T-helper 1 cell (primary cell): ENCODE measurements at places on chromosomes 13 and 19.
A peak's percentile ranks its signal among the peaks of the same experiment; 100 is the strongest.

GRCh38 chr13:61258185-61258584 lies 157.5 kb downstream of the PCDH20 start:
- no peak for DNase-seq

GRCh38 chr19:29566496-29567054 lies 39.5 kb upstream of the POP4 start:
- no peak for DNase-seq

GRCh38 chr13:75612354-75612753 lies 23.8 kb upstream of the LMO7 start:
- DNase-seq, result no peak

GRCh38 chr19:47111682-47112165 lies 1.9 kb downstream of the ZC3H4 start:
- DNase-seq, result no peak

- no peak for DNase-seq
Measured at GRCh38 chr13:110912651-110913051, 2.2 kb downstream of the ANKRD10 start.

- no peak for DNase-seq
Measured at GRCh38 chr19:28961772-28962500, 251.0 kb downstream of the UQCRFS1 start.

GRCh38 chr13:62092536-62092935 lies 676.9 kb upstream of the PCDH20 start:
- no peak for DNase-seq

GRCh38 chr19:12899891-12900518 lies 9.0 kb downstream of the GCDH start:
- DNase-seq, result peak; percentile 17

DNA sequence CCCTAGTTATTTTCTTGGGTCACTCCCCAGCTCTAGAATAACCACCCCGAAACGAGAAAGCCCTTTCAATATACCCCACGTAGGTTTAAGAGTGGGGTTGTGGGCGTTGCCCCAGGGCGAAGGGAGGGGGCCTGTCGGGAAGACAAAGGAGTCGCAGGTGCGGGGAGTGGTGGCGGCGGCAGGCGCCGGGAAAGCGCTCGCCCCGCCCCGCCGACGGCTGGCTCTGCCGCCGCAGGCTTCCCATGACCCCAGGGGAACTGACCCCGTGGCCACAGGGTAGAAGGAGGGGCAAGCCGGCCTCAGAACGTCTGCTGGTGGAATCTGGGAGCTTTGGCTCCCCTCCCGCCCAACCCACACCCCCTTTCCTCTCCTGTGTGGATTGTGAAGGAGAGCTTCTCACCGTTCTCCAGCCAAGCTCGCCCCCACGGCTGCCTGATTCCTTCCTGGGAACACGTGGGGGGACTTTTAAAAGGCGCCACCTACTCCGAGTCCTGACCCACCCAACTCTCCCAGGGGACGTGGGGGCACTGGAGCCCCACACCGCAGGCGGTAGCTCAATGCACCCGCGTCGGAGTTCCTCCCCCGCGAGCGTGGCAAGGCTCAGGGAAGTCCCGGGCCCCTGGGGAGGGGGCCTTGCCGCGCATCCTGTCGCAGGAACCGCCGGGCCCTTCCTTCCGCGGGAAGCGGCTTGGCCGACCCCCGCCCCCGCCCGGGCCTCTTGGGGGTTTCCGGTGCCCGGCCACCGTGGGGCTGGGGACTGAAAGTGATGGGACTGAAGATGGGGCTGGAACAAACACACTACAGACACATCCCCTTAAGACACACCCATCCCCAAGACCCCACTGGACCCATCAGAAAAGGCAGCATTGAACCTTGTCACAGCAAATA lies 5.5 kb downstream of the IER2 start:
- DNase-seq, result peak; percentile 89

- no peak for DNase-seq
Measured at GRCh38 chr19:3274942-3275582, 50.6 kb downstream of the CELF5 start.

DNA sequence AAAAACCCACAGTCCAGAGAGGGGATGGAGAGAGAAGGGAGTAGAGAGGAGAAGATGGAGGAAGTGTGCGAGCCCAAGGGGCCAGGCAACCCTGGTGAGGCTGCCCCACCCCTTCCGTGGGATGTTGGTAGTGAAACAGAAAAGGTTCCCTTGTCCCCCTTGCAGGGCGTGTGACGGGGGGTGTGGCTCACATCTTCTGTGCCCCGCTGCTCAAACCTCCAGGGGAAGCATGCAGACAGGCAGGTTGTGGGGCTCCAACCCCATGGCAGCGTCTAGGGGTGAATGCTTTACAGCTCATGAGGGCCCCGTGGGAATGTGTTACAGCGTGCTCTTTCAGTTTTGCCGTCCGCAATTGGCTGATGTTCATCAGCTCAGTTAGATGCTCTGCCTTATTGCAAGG lies 14.7 kb upstream of the EVI5L start:
- DNase-seq, result peak; percentile 57

DNA sequence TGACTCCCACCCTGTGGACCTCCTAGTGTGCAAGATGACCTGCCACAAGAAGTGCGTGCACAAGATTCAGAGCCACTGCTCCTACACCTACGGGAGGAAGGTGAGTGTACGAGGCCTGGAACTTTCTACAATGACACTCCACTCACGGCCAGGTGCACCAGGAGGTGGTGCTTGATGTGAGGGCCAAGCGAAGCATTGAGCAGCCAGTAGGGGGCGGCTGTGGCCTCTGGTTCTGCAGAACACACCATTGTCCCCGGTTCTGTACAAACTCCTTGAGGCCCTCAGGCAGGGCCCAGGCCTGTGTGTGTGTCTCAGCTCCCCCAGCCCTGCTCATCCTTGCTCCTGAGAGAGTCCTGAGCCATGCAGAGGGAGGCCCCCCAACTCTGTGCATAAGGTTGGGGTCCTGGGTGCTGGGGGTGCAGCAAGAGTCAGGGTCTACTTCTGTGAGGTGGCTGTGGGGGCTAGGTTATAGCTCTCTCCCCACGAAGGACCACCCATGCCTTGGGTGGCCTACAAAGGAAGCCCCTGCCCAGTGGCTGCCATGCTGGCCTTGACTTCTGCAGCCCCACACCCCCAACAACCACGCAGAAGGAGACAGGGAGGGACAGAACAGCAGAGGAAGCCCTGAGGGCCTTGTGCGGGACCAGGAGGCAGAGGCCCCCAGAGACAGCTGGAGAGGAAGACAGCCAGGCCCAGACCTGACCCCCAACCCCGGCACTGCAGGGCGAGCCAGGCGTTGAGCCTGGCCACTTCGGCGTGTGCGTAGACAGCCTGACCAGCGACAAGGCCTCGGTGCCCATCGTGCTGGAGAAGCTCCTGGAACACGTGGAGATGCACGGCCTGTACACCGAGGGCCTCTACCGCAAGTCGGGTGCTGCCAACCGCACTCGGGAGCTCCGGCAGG lies 9.7 kb upstream of the USE1 start:
- peak; percentile 52 for DNase-seq

DNA sequence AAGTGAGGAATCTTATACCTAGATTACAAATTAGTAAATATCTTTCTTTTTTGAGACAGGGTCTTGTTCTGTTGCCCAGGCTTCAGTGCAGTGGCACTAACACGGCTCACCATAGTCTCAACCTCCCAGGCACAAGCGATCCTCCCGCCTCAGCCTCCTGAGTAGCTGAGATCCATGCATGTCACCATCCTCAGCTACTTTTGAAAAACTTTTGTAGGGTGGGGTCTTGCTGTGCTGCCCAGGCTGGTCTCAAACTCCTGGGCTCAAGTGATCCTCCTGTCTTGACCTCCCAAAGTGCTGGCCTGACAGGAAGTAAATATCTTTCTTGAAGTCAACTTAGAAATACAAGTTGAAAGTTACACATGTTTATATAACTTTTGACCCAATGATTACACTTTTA lies 20.0 kb upstream of the CEACAM20 start:
- no peak for DNase-seq

DNA sequence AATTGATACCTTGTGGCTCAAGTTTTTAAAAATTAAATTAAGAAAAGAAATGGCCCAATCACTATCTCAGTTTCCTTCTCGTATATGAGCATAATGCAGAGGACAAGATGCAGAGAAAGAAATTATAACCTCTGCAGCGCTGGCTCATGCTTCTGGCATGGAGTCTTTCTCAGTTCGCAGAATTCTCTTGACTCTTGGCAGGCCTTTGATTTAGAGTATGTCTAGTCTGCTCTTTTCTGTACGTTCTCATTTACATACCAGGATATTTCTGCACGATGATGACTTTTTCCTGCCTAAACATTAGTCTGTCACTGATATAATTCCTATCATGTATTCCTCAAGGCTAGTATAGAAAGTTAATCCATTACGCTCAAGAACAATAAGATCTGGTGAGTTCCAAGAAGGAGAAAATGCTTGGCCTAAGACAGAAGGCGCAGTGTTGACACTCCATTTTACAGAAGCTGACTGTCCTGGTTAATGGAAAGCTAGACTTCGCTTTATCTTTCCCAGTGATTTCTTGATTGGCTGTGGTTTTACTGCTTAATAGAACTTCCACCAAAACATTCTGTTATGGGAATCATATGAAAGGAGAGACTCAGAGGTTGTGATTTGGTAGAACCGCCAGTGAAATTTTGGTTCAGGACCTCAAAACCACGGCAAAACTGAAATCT lies 1.7 kb upstream of the SMAD9 start:
- DNase-seq, result no peak

DNA sequence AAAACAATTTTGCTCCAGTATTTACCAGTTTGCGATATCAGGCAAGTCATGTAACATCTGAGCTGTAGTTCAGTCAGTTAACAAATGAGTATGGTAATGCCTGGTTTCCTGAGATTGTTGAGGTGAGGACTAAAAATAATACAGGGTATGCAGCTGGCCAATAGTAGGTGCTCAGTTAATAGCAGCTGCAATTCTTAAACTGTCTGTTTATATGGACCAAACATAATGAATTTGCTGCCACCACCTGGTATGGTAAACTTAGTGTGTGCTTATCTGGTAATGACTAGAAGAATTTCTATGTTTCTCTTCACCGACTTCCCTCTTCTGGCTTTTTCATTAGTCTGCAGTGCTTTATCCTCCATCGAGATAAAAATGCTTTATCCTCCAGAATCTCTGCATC lies 9.1 kb downstream of the ZMYM2 start:
- no peak for DNase-seq

- DNase-seq, result no peak
Measured at GRCh38 chr19:11483366-11484111, 2.7 kb upstream of the ELAVL3 start.

DNA sequence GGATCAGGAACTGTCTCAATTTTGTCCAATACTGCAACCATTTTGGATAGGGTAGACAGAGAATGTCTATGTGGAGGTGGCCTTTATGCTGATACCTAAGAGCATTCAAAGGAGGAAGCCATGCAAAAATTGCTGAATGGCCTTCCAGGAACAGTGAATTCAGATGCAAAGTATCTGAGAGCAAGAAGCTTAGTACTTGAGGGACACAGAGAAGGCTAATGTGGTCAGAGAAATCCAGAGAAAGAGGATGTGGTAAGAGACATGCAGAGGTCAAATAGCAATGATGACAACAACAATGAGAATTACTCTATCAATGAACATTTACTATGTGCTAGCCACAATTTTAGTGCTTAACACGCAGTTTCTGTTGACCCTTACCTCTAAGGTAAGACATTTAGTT lies 785.6 kb upstream of the KLHL1 start:
- no peak for DNase-seq

- DNase-seq, result no peak
Measured at GRCh38 chr13:46171739-46172138, 10.2 kb downstream of the LCP1 start.

GRCh38 chr13:45276913-45277312 lies 64.1 kb downstream of the TPT1 start:
- DNase-seq, result no peak

DNA sequence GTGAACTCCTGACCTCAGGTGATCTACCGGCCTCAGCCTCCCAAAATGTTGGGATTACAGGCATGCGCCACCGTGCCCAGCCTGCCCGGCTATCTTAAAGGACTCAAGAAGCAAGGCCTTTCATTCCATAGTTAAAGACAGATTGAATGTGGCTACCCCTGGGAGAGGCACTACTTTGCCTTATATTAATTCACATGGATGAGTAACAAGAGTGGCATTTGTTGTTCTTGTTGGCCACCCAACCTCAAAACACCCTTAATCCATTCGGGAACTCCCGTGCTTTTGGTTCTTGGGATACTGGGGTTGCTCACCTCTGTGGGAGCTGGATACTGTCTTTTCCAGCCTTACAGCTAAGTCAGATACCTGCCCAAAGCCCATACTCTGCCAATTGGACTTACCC lies 34.4 kb upstream of the ABCC4 start:
- no peak for DNase-seq

DNA sequence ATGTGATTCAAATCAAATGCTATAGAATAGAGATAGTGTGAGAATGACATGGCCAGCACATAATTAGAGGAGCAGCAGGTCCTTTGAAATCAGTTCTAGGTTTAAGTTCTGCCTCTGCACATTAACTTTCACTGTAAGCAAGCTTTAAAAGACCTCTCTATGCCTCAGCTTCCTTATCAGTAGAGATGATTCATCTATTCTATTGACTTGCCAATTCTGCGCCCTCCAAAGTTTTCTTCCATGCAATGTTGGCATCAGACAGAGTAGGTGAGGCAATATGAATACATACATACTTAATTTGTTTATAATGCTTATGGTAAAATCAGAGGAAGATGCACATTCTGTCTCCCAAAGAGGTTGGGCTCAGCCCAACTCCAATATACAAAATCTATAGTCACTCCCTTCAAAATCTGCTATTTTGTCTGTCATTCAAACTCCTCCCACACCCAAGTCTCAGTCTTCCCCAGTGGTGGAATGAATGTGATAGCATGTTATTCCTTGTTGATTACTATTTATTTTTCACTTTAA lies 525.5 kb downstream of the RFC3 start:
- no peak for DNase-seq
